ENCODE measurements at places on chromosomes 2 and 18.

DNA sequence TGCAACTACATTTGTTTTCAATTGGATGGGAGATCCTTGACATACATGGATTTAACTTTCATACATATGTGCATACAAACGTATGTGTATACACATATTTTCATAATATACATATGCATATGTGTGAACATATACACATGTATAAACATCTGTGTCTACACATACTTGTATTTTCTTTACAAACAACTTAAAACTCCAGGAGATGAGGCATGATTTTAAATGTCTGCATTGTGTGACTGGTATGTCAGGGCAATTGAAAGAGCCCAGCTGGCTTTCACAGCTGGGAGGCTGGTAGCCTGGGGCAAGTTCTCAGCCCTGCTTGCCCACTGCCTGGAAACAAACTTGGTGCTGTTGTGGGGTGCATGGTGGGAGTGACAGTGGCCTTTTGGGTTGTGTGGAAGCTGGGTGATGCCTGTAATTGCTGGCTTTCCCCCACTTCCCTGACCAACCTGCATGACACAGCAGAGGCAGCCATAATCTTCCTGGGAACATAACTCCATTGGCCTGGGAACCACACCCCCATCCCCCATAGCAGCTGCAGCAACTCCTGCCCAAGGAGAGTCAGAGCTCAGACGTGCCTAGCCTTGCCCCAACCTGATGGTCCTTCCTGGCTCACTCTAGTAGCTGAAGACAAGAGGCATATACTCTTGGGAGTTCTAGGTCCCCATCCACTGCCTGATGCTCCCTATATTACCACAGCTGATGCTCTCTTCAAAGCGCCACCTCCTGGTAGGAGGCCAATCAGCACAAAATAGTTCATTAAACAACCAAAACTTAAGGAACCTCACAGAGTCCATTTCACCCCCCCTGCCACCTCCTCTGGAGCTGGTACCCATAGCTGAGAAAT, 158.3 kb downstream of the CERS6 start:
- DNase-seq = no peak

GRCh38 chr2:138979131-138979785, 199.1 kb upstream of the NXPH2 start:
- no peak for DNase-seq

DNA sequence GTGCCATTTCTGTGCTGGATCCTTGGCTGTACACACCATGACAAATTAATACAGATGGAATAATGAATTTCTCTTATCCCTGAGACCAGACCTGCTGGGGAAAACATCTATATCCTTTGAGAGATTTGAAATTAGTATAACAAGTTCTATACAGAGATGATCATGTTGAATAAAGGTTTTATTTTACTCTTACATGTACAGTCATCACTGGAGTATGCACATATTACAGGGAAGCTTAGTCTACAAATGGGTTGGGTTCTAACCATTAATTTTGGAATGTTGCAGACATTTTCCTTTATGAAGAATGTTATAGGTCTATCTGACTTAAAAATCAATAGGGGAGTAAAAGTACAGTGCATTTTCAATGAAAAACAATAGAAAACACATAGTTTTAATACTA, 29.9 kb upstream of the MMADHC start:
- DNase-seq = no peak

GRCh38 chr18:60698901-60699300, 326.3 kb upstream of the MC4R start:
- DNase-seq = no peak
